Bronchus fibroblast of lung (primary cell): ENCODE measurements at places on chromosomes 1 and 21. TPM values are rescaled to one million over a fixed set of nuclear protein-coding genes. Genes with fewer than 3 reads are reported as not detected.

The HSD3B1 gene
- not detected in 2 replicates for total RNA-seq

The DDAH1 gene
- total RNA-seq = 35.1 and 39.3 TPM in 2 replicates

The GJA5 gene
- not detected in 2 replicates for total RNA-seq

The SLC30A2 gene
- total RNA-seq = not detected in 2 replicates

The LRRC8B gene
- total RNA-seq = 4.6 and 5.4 TPM in 2 replicates

The CACNA1S gene
- total RNA-seq = not detected in 2 replicates

The ENTREP3 gene
- total RNA-seq = 27.8 and 27.9 TPM in 2 replicates

The GJA9 gene
- total RNA-seq = not detected in 2 replicates

The GPR157 gene
- total RNA-seq = 1.9 and 2.0 TPM in 2 replicates

The OR10J1 gene
- not detected in 2 replicates for total RNA-seq
